ENCODE measurements at places on chromosomes 11 and 22.

GRCh38 chr11:110908401-110909105 is 196.3 kb upstream of the ARHGAP20 start:
- no peak for DNase-seq

- no peak for DNase-seq
Observed at GRCh38 chr22:37999236-37999635, 14.9 kb upstream of the SOX10 start.

DNA sequence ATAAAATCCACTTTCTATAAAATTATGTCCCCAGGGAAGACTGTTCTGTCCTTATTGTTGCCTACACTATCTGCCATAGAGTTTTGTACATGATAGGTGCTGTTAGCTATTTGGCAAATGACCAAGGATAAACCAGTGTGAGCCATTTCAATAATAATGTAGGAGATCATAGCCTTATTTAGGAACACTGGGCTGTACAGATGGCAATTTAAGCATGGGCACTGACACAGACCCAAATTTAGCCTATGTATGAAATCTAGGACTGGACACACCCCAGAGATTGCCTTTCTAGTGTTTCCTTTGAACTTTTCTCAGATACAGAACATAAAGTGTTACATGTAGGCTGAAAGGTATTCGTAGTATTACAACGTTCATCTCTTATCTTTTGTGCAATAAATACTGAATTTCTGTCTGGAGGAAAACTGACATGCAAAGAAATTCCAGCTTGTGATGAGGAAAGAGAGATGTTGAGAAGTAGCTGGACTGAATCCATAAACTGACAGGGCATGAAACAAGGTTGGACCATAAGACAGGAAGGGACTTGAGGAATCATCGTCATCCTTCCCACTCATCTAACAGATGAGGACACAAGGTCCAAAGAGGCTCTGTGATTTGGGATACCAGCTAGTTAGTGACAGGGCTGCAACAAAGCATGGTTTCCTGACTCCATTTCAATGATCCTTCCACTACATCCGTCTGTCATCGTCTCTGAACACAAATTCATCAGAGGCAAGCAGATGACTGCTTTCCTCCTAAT is 60.3 kb downstream of the TMPRSS5 start:
- no peak for DNase-seq

GRCh38 chr22:45238957-45239680 is 1.6 kb downstream of the KIAA0930 start:
- no peak for DNase-seq

DNA sequence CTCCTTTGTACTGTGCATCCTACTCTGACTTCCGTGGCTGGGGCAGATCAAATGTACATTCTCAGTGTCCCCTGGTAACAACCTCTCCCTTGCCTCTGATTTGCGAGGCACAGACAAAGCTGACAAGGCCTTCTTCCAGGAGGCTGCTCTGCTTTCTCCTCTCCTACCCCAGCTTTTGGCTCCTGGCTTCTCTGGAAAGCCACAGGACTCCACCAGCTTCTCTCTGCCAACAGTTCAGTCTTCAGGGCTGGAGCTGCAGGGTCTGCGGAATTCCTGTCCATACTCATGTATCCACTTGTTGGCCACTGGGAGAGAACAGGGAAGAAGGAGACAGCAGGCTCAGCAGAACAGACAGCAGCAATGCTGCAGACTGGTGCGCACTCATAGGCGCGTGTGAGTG is 44.4 kb downstream of the P4HA3 start:
- DNase-seq: no peak

DNA sequence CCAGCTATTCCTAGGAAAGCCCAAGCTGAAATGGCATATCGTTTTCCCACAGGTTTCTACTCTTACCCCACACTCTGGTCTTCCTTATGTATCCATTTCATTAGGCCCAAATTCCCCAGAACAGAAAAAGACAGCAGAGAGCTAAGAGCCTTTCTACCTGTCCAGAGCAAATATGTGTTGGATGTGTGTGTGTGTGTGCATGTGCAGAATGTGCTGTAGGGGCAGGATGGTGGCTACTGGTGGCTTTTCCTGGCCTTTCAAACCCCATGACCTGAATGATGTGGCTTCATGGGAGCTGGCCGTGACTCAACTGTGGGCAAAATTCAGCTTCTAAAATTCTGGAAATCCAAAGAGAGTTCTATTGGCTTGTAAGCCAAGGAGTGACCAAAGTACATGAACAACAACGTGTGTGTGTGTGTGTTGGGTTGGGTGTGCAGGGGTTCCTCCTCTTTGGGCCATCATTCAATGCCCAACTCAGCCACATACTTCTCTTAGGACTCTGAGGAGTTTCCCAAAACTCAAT is 421.4 kb upstream of the CADM1 start:
- no peak for DNase-seq

GRCh38 chr22:49628391-49629260 is 199.0 kb downstream of the BRD1 start:
- DNase-seq: no peak

- no peak for DNase-seq
Observed at GRCh38 chr11:108559904-108560303, 33.7 kb downstream of the EXPH5 start.

DNA sequence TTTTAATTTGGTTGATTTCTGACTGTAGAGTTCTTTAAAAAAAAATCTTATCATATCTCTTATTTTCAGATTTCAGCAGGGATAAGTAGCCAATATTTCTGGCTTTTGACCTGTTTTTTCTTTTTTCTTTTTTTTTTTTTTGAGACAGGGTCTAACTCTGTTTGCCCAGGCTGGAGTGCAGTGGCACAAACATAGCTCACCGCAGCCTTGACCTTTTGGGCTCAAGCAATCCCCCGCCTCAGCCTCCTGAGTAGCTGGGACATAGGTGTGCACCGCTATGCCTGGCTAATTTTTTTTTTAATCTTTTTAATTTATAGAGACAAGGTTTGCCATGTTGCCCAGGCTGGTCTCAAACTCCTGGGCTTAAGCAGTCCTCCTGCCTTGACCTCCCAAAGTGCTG is 23.9 kb upstream of the ZBTB44 start:
- no peak for DNase-seq

DNA sequence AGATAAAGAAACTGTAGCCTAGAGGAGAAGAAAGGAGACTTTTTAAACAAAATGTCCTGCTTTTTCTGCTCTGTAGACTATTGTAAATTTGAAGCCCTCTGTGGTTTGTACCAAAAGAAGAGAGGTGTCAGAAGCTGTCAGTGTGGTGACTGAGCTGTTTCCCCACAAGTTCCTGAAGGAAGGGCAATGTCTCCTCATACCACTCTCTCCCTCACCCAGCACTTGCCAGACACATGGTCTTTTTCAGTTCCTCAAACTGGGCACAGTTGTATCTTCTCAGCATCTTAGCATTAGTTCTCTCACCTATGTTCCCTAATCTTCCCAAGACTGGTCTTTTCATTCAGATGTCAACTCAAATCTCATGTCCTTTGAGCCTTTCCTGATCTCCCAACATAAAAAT is 4.3 kb downstream of the BCO2 start:
- no peak for DNase-seq

DNA sequence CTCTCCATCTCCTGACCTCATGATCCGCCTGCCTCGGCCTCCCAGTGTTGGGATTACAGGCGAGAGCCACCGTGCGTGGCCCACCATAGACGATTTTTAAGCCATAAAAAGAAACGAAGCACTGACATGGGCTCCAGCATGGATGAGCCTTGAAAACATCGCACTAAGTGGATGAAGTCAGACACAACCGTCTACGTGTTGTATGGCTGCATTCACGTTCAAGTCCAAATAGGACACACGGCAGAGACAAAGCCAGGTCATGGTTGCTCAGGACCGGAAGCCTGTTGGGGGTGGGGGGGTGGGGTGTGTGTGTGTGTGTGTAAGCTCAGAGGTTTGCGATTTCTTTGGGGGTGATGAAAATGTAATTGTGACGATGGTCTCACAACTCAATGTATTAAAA is 10.0 kb downstream of the RRP7A start:
- no peak for DNase-seq

GRCh38 chr11:77710358-77710757 is 72.8 kb upstream of the CLNS1A start:
- DNase-seq: no peak

- DNase-seq: no peak
Observed at GRCh38 chr11:113151521-113151920, 162.9 kb upstream of the TTC12 start.

Data from D721Med (cell line).